ENCODE measurements at places on chromosomes 13 and 19.

- DNase-seq = no peak
Measured at GRCh38 chr19:3778899-3779723, 7.1 kb downstream of the MATK start.

DNA sequence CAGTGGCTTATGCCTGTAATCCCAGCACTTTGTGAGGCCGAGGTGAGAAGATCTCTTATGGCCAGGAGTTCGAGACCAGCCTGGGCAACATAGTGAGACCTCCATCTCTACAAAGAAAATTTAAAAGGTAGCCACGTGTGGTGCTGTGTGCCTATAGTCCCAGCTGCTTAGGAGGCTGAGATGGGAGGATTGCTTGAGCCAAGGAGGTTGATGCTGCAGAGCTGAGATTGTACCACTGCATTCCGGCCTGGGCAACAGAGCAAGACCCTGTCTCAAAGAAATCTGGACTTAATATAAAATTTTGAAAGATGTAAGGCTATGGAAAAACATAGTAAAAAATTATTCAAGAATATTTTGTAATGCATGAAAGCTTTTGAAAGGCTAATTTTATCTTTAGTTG, 65.3 kb upstream of the RNF113B start:
- no peak for DNase-seq

GRCh38 chr19:585551-586110, 4.0 kb upstream of the HCN2 start:
- no peak for DNase-seq

GRCh38 chr19:46842791-46843190, 7.9 kb downstream of the AP2S1 start:
- no peak for DNase-seq

GRCh38 chr19:33746159-33746558, 50.5 kb upstream of the KCTD15 start:
- DNase-seq = no peak
